ENCODE measurements at places on chromosomes 12 and 14. TPM values are rescaled to one million over a fixed set of nuclear protein-coding genes. Genes with fewer than 3 reads are reported as not detected.

GLS2 gene
- total RNA-seq, result 6.3 TPM

TMEM119 gene
- 0.94 TPM for total RNA-seq

RPS6KL1 gene
- total RNA-seq, result 47.0 TPM

DHH gene
- 0.31 TPM for total RNA-seq

BBOF1 gene
- 11.9 TPM for total RNA-seq

KCNC2 gene
- 19.7 TPM for total RNA-seq

FBXL14 gene
- total RNA-seq, result 23.8 TPM

GDF3 gene
- total RNA-seq, result not detected

IL26 gene
- not detected for total RNA-seq

MMP19 gene
- not detected for total RNA-seq

EXOC3L4 gene
- total RNA-seq, result not detected

KICS2 gene
- total RNA-seq, result 6.9 TPM

TEAD4 gene
- not detected for total RNA-seq

CCDC177 gene
- 8.8 TPM for total RNA-seq

NFE2 gene
- total RNA-seq, result 0.63 TPM

APPL2 gene
- 94.2 TPM for total RNA-seq

TAS2R14 gene
- 30.4 TPM for total RNA-seq

MYO1H gene
- total RNA-seq, result 0.31 TPM

DERA gene
- 12.8 TPM for total RNA-seq

SRSF5 gene
- total RNA-seq, result 217 TPM

TEP1 gene
- total RNA-seq, result 12.2 TPM
